ENCODE measurements at places on chromosomes 13 and 19.

GRCh38 chr13:100029933-100030332 is 48.3 kb downstream of the ZIC2 start:
- DNase-seq: no peak

- DNase-seq: peak; percentile 55
These were observed 2.9 kb downstream of the CILP2 start for GRCh38 chr19:19540715-19541515.

DNA sequence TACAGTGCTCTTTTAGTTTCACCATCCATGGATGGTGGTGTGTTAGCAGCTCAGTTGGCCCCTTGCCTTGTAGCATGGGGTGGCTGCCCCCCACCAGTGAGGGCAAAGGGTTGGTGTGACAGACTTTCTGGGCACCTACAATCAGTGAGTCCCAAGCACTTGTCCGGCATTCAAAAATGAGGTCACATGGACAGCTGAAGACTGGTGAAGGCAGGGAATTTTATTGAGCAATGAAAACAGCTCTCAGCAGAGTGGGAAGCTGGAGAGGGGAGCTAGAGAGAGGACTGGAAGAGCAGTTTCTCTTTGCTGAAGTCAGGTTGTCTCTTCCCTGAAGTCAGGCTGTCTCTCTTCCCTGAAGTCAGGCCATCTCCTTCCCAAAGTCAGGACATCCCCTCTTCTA is 1053.2 kb downstream of the SLITRK1 start:
- no peak for DNase-seq

DNA sequence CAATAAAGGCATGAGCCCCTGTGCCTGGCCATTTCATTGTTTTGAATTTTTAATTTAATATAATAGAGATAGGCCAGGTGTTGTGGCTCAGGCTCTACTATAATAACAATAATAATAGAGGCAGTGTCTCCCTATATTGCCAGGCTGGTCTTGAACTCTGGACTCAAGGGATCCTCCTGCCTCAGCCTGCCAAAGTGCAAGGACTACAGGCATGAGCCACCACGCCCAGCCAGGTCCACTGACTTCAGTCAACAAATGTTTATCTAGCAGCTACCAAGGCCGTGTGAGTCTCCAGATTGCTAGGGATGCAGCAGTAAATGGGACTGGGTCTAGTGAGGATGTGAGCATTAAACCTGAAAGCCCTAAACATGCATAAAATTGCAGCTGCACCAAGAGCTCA is 13.8 kb upstream of the ILF3 start:
- DNase-seq: no peak

DNA sequence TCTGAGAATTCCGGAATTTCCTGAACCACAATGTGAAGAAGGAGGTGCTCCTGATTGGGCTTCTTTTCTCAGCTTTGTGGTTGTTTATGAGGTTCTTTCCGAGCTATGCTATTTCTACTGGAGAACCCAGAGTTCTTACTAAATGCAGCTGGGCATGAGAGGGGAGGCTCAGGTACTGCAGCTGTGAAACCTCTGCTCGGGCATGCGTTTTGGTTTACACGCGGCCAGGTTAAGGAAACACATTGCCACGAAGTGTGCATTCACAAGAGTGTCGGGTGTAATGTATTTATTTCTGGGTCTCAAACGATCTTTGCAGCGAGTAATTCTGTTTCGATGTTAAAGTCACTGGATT is 661 bp upstream of the MIR17HG start:
- DNase-seq: peak; percentile 11

- no peak for DNase-seq
These were observed 3.9 kb upstream of the IL12RB1 start for GRCh38 chr19:18090545-18091216.
